OCI-M1 (cell line): ENCODE measurements at places on chromosomes 5 and 9.

GRCh38 chr9:110712955-110713354 is 44.4 kb downstream of the MUSK start:
- no peak for DNase-seq

DNA sequence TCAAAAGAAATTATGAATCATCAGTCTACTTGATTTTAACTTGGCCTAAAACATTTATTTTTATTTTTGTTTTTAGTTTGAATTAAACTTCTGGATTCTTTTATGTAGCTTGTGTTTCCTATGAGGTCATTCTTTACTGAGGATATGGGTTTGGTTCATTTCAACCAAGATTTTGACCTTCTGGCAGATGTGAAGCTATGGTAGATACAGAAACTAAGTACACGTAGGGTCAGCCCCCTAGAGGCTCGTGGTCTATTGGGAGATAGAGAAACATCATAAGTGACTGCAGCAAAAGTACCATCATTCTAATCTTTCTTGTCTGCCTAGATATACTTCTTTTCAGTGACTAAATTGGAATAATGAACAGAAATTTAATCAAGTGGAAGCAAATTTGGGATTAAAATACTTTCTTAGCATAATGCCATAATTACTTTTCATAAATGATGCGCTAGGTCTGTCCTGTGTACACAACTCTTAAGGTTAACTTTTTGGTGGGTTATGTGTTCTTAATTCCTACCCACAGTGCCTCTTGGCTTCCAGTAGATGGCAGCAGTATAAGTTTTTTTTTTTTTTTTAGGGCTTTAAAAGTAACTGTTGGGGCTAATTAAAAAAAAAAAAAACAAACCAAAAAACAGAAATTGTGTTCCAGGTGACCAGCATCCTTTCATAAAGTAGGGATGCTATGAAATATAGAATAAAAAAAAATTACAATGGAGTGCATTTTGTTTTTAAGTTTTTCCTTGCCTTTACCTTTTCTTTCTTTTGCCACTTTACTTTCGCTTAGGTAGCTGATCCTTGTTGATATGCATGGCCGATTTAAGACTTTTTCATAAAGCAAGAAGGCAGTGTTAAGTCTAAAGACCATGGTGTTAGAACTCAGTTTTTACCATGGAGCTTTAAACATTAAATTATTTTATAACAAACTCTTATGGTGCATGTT is 49.9 kb downstream of the LRRTM2 start:
- peak; percentile 56 for DNase-seq

GRCh38 chr9:127311239-127311741 is 46.7 kb downstream of the GARNL3 start:
- DNase-seq, result peak; percentile 5

DNA sequence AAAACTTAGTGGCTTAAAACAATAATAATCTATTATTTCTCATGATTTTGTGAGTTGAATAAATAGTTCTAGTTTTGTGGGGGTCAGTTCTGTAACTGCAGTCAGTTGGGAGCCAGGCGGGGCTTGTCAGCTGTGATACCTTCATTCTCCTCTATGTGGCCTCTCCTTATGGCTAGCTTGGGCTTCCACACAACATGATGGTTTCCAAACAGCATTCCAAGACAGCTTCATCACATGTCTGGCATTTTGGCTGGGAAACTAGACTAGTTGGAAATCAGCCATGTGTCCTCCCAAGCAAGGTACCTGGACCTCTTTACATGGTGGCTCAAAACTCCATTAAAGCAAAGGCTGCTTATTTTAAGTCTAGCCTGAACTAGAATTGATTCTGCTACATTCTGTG is 61.4 kb upstream of the RANBP3L start:
- DNase-seq, result no peak

- no peak for DNase-seq
These were observed 8.0 kb upstream of the GFI1B start for GRCh38 chr9:132970324-132971062.

DNA sequence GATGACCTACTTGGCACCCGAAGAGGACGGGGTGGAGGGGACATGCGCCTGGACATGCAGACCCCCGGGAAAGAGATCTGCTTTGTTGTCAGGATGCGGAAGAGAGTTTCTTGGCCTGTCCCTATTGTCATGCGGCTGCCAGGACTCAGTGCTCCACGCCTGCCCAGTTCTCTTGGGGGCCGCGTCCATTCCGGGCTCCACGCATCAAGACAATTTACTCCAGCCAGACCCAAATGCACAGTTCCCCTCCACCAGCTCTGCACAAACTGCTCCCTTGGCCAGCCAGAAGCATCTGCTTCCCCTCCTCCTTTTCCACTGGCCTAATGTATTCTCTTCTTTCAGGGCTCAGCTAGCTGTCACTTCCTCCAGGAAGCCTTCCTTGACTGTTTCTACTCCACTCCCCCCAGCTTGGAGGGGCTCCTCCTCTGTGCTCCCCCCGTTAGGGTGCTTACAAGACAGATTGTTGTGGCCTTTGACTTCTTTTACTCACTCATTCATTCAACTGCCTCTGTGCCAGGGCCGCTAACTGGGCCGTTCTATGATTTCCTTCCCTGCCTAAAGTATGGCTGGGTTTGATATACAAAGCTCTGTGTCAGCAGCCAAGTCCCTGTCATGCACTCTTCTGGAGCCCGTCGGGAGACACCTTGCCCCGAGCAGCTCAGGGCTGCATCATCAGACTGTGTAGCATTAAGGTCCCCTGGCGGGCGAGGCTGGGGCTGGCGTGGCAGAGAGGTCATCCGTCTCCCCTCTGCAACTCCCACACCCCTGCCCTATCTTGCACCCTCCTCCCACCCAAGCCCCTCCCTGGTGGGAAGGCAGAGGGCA is 6.6 kb downstream of the FIBCD1 start:
- DNase-seq, result peak; percentile 11

GRCh38 chr5:97118261-97119006 is 24.0 kb downstream of the LIX1 start:
- DNase-seq, result no peak

GRCh38 chr5:81948349-81948748 is 23.5 kb upstream of the ATG10 start:
- no peak for DNase-seq

- DNase-seq, result no peak
These were observed 44.7 kb downstream of the TRIP13 start for GRCh38 chr5:937151-937924.

DNA sequence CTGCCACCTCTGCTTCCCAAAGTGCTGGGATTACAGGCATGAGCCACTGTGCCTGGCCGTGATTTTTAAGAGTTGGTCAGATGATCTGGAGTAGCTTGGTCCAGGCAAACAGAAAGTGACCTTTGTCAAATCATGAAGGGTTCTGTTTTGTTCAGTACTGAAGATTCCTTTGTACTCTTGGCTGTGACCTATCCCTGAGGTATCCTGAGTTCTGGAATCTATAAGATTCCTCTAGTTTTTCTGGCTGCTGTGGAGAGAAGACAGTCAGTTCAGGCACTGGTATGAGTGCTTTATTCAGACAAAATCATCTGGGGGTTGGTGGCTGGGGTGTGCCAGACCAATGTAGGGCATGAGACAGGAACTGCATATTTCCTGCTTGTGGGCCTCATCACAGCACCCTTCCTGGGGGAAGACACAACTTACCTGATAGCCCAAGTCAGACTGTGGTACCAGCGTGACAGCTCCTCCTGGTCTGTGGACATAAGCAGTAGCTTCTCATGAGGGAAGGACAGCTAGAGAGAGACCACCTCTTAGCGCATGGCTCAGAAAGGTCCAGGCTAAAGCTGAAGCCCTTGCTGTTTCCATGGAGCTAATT is 3.1 kb downstream of the ARHGEF39 start:
- DNase-seq, result no peak

DNA sequence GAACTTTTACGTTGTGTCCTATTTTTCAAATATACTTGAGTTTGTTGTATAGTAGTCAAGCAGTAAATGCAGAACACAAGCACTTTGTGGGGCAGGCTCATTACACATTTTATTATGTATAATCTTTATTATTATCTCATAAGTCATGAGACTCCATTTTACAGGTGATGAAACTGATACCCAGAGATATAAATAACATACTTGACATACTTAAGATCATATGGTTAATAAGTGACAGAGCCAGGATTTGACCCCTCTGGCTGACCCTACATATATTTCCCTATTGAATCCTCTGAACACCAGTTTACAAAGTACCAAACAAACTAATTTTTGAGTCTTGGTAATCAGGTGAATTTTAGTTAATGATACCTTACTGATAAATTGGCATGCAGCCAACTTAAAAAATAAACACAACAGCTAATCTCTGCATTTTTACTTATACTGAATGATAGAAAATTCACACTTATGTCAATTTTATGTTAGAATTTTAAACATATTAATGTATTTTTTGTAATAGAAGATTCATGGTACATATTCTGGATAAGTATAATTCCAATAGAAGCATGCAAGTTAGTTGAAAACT is 305.0 kb upstream of the MEF2C start:
- no peak for DNase-seq

GRCh38 chr5:171571663-171572062 is 152.2 kb downstream of the FGF18 start:
- DNase-seq, result no peak

DNA sequence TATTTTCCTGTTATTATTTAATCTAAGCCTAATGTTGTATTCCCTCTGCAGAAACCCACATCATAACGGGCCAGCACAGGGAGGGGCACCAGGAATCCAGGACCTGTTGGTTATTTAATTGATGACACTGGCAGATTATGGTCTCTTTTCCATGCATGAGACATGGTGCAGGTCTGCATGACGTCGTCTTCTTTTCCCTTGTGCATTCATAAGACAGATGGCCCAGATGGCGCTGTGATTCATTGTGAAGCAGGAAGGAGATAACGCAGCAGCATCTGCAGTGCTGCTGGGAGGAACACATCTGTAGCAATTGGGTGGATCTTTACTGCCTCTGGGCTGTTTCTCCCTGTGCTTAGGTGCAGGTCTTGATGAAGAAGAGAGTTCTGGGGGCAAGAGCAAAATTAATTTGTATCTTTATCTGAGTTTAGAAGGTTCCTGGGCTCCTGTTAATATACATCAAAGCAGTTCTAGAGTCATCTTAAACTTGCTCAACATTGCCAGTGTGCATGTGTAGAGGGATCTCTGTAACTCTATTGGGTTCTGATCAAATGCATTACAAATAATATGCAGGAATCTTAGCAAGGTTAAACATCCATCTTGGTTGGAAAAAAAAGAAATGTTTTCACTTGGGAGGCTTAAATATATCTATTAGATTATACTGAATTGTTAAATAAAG is 176.1 kb downstream of the PCSK1 start:
- peak; percentile 32 for DNase-seq

DNA sequence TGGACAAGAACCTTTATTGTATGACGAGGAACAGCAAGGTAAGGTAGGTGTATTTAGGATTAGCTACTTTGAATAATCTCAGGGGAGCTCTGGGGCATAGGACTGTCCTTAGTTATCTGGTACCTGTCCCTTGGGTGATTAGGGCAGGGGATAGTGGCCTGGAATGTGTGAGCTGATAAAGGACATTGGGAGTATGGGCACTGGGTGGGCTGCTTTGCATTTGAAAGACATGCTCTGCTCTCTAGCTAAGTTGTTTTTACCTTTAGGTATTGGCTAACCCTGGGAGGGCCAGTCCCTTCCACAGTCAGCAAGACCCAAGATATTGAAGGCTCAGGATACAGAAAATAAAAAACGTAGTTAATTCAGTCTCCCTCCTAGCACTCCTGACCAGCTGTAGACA is 282.8 kb upstream of the C9orf72 start:
- no peak for DNase-seq

GRCh38 chr5:181051841-181052671 is 12.0 kb downstream of the BTNL9 start:
- DNase-seq, result no peak

DNA sequence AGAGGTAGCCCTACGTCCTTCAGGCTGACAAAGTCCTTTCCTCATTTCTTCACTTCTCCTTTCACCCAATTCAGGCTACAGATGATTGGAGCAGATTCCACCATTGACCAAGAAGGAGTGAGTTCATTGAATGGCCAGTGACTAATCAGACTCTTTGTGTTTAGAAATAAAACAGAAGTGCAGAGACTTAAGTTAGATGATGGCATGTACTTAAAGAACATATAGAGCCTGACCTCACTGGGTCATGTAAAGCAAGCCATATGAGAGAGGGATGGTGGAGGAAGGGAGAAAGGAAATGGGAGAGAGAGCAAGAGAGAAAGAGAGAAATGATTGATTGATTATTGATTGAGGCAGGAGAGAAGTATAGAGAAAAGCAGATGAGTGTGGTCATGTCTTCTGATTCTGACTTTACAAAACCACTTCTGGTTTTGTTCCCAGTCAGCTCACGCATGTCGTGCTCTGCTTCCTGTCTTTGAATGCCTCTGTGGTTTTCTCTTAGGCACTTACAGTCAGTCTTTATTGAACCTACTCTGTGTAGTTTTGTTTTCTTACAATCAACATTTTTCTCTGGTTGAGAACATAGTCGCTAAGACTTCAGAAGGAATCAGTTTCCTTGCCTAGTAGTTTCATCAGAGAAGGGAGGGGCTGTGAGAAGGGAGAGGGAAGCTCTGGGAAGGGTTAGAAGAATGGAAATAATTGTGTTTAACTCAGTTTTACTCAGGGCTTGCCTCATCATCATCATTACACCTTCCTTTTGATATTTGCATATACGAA is 149.2 kb upstream of the KLF9 start:
- peak; percentile 76 for DNase-seq

GRCh38 chr5:124180875-124181461 is 565.5 kb downstream of the ZNF608 start:
- DNase-seq, result no peak

- peak; percentile 2 for DNase-seq
These were observed 117.5 kb upstream of the FSTL4 start for GRCh38 chr5:133729800-133730199.

DNA sequence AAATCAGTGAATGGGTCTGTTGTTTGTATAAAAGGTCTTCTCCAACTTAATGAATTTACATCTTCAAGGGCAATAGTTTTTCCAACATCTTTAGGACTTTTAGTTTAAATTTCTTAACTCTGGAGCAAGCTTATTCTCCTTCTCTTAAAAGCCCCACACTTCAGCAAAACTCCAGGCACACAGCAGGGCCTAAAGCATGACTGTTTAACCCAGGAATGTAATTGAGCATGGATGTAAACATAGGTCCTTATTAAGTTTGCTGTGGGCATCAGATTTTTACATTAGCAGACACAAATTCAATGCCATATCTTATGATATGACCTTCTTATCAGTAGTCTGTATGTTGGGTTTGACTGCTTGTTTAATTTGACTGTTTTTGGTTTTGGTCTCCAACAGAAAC is 78.9 kb downstream of the ABCA1 start:
- no peak for DNase-seq

GRCh38 chr9:94533155-94533554 is 21.7 kb upstream of the PCAT7 start:
- no peak for DNase-seq

GRCh38 chr9:104774831-104775573 is 11.1 kb downstream of the NIPSNAP3B start:
- peak; percentile 96 for DNase-seq

DNA sequence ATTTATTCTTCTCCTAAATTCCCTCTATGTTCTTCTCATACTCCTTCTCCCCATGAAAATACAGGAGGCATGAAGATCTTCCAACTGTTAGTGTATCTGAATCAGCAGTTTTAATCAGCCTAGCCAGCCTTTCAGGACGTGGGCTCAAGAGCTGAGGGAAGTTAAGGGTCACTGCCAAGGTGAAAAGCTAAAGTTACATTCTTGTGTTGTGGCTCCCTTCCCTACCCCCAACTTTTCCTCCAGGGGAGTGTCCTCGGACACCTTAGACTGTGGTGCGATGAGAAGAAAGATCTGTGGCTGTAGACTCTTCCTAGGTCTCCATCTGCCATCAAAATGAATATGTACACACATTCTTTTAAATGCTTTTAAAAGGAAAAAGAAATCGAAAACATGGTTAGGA is 4.2 kb downstream of the DMRT3 start:
- no peak for DNase-seq
